ENCODE measurements at places on chromosomes 2 and 18.
A peak's percentile ranks its signal among the peaks of the same experiment; 100 is the strongest.

GRCh38 chr2:206614811-206615210 lies 27.5 kb upstream of the FAM237A start:
- no peak for DNase-seq

DNA sequence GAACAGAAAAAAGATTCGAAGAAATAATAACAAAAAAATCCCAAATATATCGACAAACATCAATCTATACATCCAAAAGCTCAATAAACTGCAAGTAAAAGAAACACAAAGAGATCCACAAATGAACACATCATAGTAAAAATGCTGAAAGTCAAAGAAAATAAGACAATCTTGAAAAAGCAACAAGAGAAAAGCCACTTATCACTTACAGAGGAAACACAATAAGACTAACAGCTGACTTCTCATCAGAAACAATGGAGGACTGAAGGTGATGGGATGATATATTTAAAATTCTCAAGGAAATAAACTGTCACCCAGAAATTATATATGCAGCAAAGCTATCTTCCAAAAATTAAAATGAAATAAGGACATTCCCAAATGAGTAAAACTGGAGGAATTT lies 140.3 kb downstream of the NDUFA10 start:
- DNase-seq: no peak

DNA sequence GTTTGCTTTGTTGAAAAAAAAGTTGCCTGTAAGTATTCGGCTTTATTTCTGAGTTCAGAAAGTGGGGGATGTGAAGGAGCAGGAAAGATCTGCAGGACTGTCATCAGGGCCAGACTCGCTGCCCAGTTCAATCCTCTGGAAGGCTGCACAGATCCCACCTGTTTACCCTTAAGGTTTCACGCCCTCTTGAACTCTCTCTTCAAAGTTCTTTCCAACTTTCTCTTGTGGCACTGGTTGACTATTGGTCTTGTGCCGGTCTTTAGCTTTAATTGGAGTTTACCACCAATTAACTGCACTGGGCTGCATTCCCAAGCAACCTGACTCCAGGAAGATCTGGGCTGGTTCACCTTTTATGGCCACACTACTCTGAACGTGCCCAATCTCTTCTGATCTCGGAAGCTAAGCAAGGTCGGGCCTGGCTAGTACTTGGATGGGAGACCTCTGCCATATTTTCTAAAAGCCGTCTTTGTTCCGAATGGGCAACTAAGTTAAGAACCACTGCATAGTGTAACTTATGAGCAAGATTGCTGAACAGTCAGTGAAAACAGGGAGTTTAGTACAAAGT lies 495.0 kb downstream of the DPP10 start:
- no peak for DNase-seq

GRCh38 chr2:149271575-149271974 lies 58.8 kb upstream of the LYPD6 start:
- DNase-seq: no peak

DNA sequence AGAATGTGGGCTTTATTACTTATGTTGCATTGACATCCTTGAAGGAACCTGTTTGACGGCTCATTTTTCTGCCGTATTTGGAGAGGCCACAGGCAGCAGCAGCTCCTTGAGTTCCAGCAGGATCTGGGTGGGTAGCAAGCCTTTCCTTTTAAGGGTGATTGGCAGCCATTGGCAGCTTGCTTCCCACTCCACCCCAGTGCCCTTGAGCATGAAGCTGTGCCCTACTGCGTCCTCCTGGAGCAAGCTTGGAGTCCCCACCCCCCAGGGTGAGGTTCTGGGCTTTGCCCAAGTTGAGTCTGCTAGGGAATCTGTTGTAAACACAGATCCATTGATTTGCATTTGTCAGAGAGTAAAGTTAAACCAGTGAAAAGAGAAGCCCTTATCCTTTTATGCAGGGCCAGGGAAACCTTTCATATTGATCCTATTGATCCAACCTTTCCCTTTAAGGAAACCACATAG lies 9.2 kb downstream of the ONECUT2 start:
- DNase-seq: peak; percentile 51

DNA sequence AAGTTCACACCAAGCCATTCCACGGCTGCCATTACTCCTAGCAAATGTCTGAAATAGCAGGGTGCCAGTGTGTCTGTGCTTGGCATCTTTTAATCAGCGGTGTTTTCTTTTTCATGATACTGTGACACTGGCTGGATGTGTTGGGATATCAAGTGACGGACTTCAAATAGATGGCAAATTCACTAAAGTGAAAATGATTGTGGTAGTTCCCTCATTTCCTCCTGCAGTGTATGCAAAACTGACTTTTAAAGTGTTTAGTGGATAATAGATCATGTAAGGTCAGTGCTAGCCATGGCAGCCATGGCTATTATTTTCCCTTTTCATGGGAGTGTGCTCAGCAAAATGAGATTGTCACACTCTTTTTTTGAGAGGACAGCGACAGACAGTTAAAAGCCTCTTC lies 261.5 kb upstream of the SIX3 start:
- no peak for DNase-seq
